ENCODE measurements at places on chromosomes 6 and 20.

DNA sequence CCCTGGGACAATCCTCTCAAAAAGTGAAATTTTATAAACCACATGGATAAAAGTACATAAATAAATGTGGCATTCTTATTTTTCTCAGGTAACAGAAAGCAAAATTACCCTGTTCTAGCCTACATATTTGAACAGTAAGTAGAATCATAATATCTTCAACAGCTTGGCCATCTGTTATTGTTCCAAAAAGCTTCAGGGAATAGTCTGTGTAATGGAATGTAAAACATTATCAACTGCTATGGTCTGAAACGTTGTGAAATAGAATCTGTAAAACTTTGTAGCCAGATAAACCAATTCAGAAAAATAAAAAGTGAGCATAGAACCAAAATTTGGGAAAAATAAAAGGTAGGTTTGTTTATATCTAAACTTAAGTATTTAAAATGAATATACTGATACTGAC lies 114.7 kb downstream of the THEMIS start:
- no peak for DNase-seq

DNA sequence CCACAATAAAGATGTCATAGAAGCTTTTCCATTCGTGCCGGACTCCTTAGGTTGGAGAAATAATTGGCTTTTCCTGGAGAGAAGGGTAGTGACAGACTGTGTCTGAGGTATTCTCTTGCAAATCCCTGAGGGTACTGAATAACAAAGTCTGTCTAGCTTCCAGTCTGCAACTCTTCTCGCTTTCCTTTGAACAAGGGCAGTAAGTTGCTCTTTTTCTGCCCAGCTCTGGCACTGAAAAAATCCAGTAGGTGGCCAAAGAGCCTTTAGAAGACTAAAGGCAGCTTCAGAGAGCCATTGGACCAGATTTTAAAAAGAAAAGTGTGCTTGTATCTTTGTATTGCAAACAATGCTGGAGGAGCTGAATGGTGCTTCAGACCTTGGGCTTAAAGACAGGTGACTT lies 20.7 kb upstream of the RREB1 start:
- no peak for DNase-seq

DNA sequence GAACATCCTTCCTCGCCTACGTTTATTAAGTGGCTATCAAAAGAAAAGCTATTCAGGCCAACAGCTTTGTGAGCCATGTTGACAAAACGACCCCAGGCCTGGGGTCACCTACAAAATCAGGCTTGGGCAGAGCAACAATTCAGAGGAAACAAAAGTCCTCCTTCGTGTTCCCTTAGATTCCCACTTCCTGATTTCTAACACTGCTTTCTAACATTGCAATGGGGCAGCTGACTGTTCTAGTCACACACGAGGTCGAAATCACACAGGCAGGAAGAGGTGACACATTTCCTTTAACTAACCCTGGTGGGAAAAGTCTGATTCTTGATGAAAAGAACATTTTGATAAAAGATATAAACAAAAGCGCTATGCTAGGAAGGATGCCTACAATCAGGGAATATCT lies 31.9 kb downstream of the WDR27 start:
- no peak for DNase-seq

DNA sequence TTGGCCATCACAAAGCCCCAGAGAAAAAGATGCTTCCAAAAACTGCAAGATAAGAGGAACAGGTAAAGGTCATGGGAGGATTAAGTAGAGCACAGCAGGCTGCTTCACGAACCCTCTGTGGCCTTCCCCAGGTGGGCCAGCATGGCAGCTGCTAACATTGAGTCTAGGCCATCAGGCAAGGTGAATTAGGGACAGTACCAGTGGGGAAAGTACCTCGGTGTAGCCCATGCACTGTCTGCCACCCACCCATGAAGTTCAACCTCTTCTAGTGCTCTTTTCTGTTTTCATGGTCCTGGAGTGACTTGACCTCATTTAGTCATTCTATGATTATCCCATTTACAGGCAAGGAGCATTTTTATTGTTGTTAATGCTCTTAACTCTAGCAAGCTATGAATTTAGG lies 108.6 kb upstream of the DUSP22 start:
- DNase-seq, result no peak

GRCh38 chr6:98970469-98970868 lies 22.7 kb upstream of the FBXL4 start:
- DNase-seq, result no peak

DNA sequence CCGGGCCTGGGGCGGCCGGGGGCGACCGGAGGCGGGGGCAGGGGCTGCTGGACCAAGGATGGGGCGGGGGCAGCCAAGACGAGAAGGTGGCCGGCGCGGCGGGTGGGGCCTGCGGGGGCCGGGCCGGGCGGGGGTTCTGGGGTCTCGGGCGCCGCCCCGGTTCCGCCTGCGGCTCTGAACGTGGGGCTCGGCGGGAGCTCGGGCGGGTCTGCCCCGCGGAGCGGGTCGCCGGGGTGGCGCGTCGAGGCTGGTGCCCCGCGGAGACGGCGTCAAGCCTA lies 204 bp downstream of the ADRM1 start:
- no peak for DNase-seq

- DNase-seq, result no peak
Measured at GRCh38 chr6:96213784-96214183, 198.0 kb downstream of the FUT9 start.

GRCh38 chr6:25384967-25385366 lies 105.8 kb downstream of the CARMIL1 start:
- no peak for DNase-seq

GRCh38 chr20:15346657-15347280 lies 1009.4 kb upstream of the FLRT3 start:
- no peak for DNase-seq

Data from thoracic aorta (tissue), 2 donors.